ENCODE measurements at places on chromosomes 5 and 9. TPM values are rescaled to one million over a fixed set of nuclear protein-coding genes. Genes with fewer than 3 reads are reported as not detected.

GRCh38 chr5:88877826-88878225 lies 5.2 kb downstream of the MEF2C start:
- no peak for DNase-seq

The OBP2A gene
- not detected for polyA plus RNA-seq

The JAKMIP2 gene
- not detected for polyA plus RNA-seq

The STOML2 gene
- 85.3 TPM for polyA plus RNA-seq

The GLRA1 gene
- not detected for polyA plus RNA-seq

The ADGRD2 gene
- polyA plus RNA-seq = not detected

- peak; percentile 36 for DNase-seq
These were observed 7.3 kb upstream of the FCN1 start for GRCh38 chr9:134925011-134925511.

DNA sequence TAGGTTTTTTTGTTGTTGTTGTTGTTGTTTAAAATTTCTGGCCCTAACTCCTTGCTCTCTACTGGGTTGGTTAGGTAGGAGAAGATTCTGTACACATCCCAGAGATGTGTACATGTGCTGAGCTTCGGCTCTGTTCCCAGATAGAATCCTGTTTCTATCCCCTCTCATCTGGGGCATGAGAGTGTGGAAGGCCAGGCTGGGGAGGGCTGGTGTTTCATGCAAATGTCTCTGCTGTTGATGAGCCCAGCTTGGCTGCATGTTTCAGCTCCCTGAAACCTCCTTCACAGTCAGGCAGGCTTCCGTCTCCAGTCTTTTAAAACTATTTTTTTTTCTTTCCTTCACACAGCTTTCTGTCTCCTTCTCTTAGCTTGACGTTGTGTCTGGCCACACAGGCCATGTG lies 526.9 kb upstream of the KLF4 start:
- no peak for DNase-seq
